ENCODE measurements at places on chromosomes 2 and 18.

DNA sequence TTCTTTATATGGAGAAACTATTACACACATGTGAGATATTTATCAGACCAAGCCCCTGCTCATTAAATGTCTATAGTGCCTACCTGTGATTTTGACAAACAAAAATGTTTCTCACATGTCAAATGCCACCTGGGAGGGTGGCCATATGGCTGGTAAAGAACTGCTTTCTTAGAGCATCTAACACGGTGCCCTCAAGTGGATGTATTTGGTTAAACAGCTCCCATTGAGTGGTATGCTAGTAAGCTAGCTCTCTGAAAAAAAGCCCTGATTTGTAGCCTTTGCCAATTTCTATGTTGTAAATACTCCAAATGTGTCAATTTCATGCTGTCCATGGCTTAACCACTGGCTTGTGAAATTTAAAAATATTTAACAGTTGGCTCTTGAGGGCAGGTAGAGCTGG, 94.6 kb downstream of the PMAIP1 start:
- DNase-seq: no peak

- no peak for DNase-seq
Measured at GRCh38 chr2:6864923-6865345, 773 bp downstream of the CMPK2 start.

GRCh38 chr2:226678422-226678821, 121.2 kb downstream of the IRS1 start:
- no peak for DNase-seq

GRCh38 chr18:76687304-76687962, 134.9 kb upstream of the ZNF236 start:
- DNase-seq: no peak

DNA sequence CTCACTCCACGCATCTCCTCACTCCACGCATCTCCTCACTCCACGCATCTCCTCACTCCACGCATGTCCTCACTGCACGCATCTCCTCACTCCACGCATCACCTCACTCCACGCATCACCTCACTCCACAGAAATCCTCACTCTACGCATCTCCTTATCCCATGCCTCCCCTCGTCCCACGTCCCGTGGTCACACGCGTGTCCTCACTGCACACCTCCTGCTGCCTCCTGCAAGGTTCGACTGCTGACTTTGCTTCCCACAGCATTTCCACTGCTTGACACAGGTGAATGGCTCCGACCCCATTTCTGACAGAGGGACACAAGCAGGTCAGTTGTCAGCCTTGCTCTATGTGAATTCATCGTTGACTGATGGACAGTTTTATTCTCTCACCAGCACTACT, 103.0 kb downstream of the USP40 start:
- DNase-seq: no peak

GRCh38 chr2:189783451-189783926, 650 bp downstream of the ORMDL1 start:
- DNase-seq: no peak

- no peak for DNase-seq
Measured at GRCh38 chr2:113390124-113390849, 47.2 kb upstream of the ZNG1B start.

GRCh38 chr18:52288403-52289004, 51.5 kb upstream of the DCC start:
- DNase-seq: no peak

- DNase-seq: no peak
Measured at GRCh38 chr2:199756211-199756610, 94.8 kb downstream of the FTCDNL1 start.

- no peak for DNase-seq
Measured at GRCh38 chr18:51184091-51184457, 13.4 kb downstream of the MEX3C start.

- no peak for DNase-seq
Measured at GRCh38 chr2:119366161-119366648, 429 bp downstream of the C2orf76 start.

- no peak for DNase-seq
Measured at GRCh38 chr2:191148791-191149190, 2.0 kb downstream of the STAT4 start.

DNA sequence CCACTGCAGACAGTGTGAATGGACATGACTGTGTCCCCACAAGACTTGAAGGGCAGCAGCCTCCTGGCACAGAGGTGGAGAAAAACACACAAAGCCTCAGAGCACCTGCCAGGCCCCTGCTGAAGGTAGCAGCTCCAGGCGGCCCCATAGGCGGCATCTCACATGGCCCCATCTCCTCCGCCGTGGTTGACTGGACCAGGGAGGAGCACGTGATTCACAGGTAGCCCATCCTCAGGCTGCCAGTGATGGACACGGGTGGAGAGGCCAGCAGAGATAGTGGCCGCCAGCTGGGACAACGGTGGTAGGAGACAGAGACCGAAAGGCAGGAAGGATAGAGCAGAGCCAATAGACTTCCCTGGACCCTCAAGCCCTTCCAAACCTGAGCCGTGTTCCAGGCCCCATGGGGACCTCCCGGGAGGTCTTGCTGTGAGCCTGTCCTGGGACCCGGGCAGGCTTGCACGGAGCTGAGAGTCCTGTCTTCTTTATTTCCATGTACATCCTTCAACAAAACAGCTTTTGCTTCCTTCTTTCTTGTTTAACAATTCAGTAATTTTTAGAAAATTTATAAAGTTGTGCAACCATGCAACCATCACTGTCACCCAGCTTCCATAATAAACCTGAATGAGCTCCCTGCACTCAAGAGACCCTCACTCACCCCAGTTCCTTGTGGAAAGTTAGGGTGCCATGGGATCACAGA, 26.9 kb downstream of the GPR55 start:
- no peak for DNase-seq

- DNase-seq: no peak
Measured at GRCh38 chr18:55245211-55245614, 286.0 kb upstream of the CCDC68 start.

GRCh38 chr2:36335597-36335996, 20.0 kb upstream of the CRIM1 start:
- DNase-seq: no peak

GRCh38 chr18:51194604-51195003, 2.9 kb downstream of the MEX3C start:
- DNase-seq: no peak
